Spleen (tissue), 13 donors: ENCODE measurements at places on chromosomes 7 and 10.

DNA sequence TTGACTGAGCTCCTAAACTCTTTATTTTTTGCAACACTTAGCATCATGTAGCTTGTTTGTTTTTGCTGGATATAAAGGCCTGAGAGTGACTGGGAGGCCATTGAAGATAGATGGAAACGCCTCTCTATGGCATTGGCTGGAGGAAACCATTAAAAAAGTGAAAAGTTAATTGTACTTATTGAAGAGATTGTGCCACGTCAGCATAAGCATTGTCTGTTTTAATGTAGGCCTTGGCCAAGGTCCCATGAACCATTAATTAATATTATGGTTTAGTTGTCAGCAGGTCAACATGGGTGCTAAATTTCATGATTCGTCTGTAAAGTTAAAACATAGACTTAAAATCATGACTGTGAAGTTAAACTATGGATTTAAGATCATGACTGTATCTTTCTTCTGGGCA is 178.6 kb downstream of the GATA3 start:
- DNase-seq, result no peak

GRCh38 chr10:59333701-59334100 is 28.6 kb downstream of the FAM13C start:
- no peak for DNase-seq

DNA sequence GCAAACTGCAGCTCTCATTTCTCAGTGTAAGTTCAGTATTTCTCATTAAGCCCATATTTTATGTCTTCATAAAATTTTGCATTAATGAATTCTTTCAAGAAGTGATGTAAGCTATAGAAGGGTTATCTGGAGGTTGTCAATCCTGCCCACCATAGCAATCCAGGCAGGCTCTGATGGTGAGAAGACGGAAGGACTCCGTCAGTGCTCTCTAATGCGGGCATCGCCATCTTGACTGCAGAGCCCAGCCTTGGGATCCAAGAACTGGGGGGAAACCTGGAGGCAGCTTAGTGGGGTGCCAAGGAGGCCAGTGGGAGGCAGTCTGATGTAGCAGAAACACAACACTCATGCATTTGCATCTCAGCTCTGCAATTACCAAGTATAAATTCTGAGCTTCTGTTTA is 707.4 kb upstream of the NRP1 start:
- no peak for DNase-seq

GRCh38 chr7:3356173-3356572 is 55.1 kb downstream of the SDK1 start:
- no peak for DNase-seq

DNA sequence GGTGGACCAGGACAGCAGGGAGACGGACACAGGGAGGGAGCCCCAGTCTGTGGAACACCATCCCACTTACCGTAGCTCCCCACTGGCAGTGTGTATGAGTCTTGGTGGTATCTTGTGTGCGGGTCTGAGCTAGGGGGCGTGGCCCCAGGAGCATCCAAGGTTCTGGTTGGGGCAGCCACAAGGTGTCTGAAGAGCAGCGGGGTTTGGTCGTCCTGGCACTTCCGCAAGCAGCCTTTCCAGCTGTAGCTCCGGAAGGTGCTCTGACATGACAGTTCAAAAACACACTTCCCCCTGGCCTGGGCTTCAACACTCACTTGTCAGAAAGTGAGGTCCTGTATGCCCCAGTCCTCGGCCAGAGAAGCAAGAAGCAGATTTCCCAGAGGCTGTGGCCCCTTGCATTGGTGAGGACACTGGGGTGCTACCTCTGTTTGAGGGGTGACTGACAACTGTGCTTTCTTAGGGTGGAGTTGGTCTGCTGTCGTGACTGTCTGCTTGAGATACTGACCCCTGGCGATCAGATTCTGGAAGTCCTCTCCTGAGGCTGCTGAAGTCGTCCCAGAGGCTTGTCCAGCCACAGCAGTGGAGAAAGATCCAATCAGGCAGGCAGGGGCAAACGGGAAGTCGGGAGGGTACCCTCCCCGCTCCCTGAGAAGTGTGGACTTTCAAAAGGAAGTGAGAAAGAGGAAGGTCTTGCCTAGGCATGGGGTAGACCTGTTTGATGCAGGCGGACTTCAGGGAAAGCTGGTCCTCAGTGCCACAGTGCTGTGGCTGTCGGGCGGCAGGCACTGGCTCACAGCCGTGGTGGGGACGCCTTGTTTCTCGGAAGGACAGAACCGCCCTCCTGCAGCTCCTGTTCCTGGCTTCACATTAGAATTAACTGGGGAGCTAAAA is 51.4 kb upstream of the PFKFB3 start:
- peak; percentile 91 for DNase-seq

DNA sequence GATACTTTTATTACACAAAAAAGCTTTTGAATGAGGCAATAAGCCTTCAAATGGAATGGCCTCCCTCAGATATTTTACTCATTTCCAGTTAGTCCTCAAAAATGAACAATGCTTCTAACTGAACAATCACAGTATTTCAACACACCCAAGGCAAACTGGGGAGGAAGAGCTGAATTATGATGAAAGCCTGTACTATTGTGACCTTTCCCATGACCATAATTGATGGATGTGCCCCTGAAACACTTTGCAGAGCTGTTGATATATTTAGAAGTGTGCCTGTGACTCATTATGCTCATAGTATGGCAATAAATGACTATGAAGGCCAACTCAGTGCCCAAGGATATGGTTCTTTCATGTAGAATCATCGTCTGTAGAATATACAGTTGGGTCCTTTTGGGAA is 248.1 kb downstream of the AHR start:
- DNase-seq, result no peak

DNA sequence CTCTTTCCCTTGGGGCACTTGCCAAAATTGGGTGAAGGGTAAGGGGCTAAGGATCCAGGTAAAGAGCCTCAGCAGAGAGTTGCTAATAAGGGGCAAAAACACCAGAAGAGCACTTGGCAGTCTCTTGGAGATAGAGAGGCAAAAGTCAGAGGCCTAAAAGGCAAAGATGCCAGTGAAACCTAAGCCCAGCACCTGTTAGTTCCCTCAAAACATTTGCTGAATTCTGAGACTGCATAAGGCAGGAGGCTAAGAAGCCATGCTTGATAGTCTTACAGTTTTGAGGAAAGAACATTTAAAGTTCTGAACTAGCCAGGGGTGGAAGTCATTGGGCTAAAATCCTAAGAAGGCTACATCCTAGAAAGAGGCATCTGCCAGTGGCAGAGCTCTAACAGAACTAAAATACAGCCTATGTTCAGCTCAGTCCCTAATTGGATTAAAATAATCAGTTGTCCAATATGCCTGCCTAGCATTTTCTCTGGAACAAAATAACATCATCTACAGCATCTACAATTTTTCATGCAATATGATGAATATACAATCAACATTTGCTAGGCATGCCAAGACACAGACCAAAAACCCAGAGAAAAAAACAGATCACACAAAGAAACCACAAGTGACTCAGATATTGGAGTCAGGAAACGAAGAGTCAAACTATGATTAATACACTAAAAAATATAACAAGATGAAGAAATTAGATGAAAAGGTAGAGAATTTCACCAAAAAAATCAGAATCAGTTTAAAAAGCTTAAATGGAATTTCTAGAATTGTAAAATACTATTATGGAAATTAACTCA is 7.7 kb downstream of the HTR7 start:
- no peak for DNase-seq

GRCh38 chr10:6757158-6757557 is 177.1 kb upstream of the PRKCQ start:
- DNase-seq, result no peak

- no peak for DNase-seq
Measured at GRCh38 chr10:127918572-127918971, 11.7 kb downstream of the PTPRE start.

DNA sequence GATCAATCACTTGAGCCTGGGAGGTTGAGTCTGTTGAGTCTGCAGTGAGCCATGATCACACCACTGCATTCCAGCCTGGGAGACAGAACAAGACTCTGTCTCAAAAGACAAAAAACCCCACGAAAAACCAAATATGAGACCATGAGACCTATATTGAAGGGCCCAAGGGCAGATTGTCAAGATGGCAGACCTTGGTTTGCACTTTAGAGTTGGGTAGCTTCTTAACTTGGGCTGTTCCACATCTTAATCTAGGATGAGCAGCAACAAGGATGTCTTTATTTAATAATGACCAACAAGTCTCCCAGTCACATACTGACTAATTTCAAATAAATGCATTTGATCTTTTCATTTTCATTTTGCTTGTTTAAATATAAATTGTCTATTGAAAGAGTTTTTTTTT is 43.8 kb downstream of the KAT6B start:
- DNase-seq, result no peak

- no peak for DNase-seq
Measured at GRCh38 chr7:47697543-47697942, 115.6 kb upstream of the TNS3 start.

GRCh38 chr10:69285699-69286098 is 7.4 kb downstream of the HK1 start:
- no peak for DNase-seq

GRCh38 chr10:58081353-58081752 is 186.3 kb downstream of the IPMK start:
- DNase-seq, result no peak

DNA sequence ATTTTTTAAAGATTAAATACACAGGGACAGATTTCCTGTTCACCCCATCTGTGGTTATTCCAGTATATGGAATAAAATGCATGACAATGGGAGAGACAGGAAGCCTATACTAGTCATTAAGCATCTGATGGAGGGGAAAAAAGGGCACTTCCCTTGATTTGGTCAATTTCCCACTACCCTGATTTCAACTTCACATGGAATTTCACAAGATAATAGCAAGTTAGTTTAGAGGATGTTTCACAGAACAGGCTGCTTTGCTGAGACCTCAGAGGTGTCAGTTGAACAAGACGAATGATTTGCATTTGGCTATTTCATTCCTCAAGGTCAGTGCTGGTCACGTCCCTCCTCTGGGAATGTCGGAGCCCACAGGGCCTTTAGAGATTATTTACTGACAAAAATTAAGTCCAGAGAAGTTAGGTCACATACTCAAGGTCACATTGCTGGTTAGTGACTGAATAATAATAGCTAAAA is 4.7 kb upstream of the ITPRIP start:
- DNase-seq, result no peak

GRCh38 chr7:127389321-127389720 is 3.2 kb downstream of the ZNF800 start:
- no peak for DNase-seq

DNA sequence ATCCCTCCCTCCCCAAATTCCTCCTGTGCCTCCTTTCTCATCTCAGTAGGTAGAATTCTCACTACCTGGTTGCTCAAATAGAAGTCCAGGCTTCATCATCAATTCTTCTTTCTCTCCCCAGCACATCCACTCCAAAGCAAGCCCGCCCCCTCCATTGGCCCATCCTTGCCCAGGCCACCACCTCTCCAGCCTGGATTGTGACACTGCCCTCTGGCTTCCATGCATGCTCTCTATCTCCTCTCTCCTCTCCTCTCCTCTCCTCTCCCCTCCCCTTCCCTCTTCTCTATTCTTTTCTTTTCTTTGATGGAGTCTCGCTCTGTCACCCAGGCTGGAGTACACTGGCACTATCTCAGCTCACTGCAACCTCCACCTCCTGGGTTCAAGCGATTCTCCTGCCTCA is 144.9 kb downstream of the UBE2H start:
- peak; percentile 21 for DNase-seq

DNA sequence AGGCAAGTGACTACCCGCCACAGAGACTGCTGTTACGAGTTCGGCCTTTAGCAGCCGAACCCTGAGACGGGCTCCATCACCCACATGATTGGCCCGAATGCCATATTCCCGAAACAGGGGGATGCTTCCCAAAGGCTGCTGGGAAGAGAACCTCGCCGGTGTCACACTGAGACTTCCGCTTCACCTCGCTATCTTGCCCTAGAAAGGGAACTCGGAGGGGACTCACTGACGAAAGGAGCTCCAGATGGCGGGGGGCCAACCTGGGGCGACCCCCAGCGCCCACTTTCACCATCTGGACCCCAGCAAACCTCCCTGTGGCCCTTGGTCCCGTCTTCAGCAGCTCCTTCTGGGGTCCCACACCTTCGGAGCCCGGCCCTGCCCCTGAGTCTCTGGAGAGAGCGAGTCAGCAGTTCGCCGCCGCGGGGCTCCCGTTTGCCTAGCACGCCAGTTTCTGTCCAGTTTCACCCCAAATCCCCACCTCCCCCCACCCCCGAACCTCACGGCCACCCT is 529 bp downstream of the HPS1 start:
- DNase-seq, result peak; percentile 92

GRCh38 chr7:132092106-132092505 is 484.2 kb downstream of the PLXNA4 start:
- DNase-seq, result no peak

GRCh38 chr7:28554802-28555471 is 142.6 kb downstream of the CREB5 start:
- no peak for DNase-seq

- no peak for DNase-seq
Measured at GRCh38 chr7:70758646-70759045, 373.3 kb upstream of the GALNT17 start.

- DNase-seq, result no peak
Measured at GRCh38 chr7:75850235-75850634, 28.6 kb upstream of the RHBDD2 start.

GRCh38 chr7:68474661-68475216 is 1123.5 kb upstream of the AUTS2 start:
- DNase-seq, result no peak

GRCh38 chr10:78909221-78909620 is 159.5 kb upstream of the ZMIZ1 start:
- peak; percentile 44 for DNase-seq

GRCh38 chr10:10935032-10935431 is 82.6 kb upstream of the CELF2 start:
- no peak for DNase-seq

GRCh38 chr7:156014201-156014600 is 201.9 kb upstream of the SHH start:
- no peak for DNase-seq

- DNase-seq, result no peak
Measured at GRCh38 chr10:19316204-19316870, 267.7 kb downstream of the MALRD1 start.

DNA sequence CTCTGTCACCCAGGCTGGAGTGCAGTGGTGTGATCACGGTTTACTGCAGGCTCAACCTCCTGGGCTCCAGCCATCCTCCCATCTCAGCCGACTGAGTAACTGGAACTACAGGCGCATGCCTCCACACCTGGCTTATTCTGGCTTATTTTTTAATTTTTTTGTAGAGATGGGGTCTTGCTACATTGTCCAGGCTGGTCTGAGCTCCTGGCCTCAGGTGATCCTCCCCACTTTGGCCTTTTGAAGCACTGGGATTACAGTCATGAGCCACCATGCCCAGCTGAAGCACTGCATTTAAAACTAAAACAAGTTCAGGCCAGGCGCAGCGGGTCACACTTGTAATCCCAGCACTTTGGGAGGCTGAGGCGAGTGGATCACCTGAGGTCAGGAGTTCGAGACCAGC is 8.0 kb downstream of the SH3PXD2A start:
- no peak for DNase-seq

DNA sequence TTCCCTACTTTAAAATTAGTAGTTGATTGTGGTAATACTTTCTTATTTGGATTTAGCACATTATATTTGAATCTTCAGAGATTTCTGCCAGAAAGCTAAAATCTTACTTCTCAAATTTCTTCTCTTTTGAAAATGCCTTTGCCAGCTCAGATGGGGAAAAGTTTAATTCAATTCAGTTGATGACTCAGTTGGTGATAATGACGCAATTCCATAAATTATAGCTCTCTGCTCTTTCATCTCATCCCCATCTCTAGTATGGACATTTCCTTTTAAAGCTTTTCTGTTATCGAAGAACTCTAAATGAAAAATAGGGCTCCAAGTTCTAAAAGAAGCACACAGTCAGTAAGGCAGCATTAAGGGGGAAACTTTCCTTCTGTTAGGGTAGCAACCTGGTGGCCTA is 25.5 kb downstream of the RNLS start:
- DNase-seq, result no peak
